ENCODE measurements at places on chromosomes 5 and 9. TPM values are rescaled to one million over a fixed set of nuclear protein-coding genes. Genes with fewer than 3 reads are reported as not detected.

Gene OTP
- total RNA-seq: not detected

Gene LIX1
- total RNA-seq: not detected

Gene FGF10
- total RNA-seq: not detected

Gene PCDHGB1
- 0.48 TPM for total RNA-seq

Gene PCDHA11
- not detected for total RNA-seq

Gene STX17
- 27.9 TPM for total RNA-seq

Gene EQTN
- total RNA-seq: not detected

Gene PLPP7
- total RNA-seq: 0.21 TPM

Gene CDX1
- total RNA-seq: not detected

Gene COX7C
- total RNA-seq: 445 TPM

Gene FKTN
- 11.3 TPM for total RNA-seq

Gene SLC1A1
- 0.14 TPM for total RNA-seq

Gene CCDC187
- total RNA-seq: 0.02 TPM

Gene GPSM1
- total RNA-seq: 24.5 TPM

Gene SPRY4
- 0.64 TPM for total RNA-seq

Gene SAXO1
- total RNA-seq: not detected

Gene ROR2
- not detected for total RNA-seq

Gene TSLP
- total RNA-seq: 0.87 TPM

Gene CYLC2
- not detected for total RNA-seq

Gene BNC2
- total RNA-seq: not detected

Gene IFNB1
- not detected for total RNA-seq

Gene GPR21
- 1.0 TPM for total RNA-seq

Gene FANCG
- total RNA-seq: 107 TPM

Gene CCDC183
- total RNA-seq: not detected
